ENCODE measurements at places on chromosomes 12 and 14.

DNA sequence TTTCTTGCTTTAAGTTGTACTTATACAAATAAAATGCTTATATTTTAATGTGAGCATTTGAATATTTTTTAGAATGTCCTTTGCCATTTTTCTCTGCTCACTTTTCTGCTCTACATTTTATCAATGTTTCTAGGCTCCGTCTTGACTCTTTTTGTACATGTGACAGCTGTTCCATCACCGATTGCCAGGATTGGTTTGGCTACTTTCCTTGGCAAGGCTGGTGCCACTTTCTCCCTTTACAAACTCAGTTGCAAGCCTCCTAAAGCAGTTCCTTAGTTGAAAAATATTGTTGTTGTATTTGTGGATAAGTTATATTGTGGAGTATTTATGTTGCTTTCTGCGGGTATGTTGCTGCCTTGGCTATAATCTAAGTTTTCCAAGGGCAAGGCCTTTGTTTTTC, 63.4 kb downstream of the DACT1 start:
- DNase-seq, result no peak

DNA sequence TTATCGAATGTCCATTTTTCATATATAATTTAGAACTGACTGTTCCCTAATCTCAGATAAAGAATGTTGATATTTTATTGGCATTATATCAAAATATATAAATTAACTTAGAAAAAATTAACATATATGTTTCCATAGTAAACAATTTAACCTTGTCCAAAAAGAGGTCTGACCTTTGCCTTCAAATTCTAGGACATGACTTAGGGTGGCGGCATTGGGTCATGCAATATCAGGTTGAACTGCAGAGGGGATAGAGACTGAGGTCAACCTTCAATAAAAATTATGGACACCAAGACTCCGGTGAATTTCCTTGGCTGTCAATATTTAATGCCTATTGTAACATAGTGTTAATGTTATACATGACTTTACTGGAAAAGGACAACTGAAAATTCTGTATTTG, 199.8 kb downstream of the RPL10L start:
- no peak for DNase-seq

- DNase-seq, result no peak
These were observed at the start of gene KRT79 for GRCh38 chr12:52833922-52834726. Gene KRT79, minus strand, starts transcription at chr12:52834311. Its CDS starts 51 bp downstream, at chr12:52834260.

- DNase-seq, result no peak
These were observed 55.1 kb downstream of the IFT43 start for GRCh38 chr14:76040704-76041103.

DNA sequence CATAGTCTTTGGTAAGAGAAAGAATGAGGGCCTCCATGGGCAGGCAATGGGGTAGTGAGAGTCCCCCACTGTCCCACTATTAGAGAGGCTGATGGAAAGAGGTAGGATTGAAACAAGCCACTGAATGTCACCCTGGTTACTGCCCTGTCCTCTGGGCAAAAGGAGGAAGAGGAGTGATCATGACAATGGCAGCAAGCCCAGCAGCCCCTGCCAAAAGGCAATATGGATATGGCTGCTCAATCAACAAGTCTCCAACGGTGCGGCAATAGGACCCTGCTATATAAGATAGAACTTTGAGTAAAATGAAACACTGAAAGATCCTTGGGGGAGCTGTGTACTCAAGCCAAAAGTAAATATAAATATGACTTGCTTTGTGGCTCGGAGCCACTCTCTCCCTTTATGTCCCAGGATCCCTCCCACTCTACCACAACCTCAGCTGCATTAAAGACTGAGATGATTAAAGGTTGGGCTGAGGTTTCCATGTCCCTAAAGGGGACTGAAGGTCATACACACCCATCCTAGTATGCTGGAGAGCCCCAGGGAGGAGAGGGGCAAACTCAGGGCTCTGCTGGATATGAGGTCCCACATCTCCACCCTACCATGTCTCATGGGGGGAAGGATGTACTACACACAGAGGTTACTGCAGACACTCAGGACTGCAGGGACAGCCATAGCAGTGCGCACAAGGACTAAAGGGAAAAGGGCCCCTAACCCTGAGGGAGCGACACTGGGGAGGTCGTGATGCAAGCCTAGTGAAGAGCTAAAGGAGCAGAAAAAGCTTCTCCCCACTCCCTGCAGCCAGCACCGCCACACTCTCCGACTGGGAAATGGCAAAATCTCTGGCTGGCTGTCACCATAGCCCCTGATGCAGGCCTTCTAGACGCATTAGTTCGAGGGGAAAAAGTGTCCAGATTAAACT, 5.9 kb downstream of the POMT2 start:
- no peak for DNase-seq

DNA sequence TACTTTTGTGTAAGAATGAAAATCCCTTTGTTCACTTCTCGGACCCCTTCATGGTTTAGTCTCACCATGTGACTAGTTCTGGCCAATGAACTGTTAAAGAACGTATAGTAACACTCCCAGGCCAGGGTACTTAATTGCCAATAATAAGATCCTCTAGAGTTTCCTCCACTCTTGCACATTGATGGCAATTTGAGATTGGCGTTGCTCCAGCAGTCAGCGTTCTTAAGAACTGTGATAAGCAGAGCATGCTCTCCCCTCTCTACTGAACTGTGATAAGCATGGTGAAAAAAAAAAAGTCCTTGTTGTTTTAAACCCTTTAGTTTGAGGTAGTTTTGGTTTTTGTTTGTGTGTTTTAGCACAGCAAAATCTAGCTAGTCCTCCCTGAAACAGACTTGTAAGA, 854.5 kb downstream of the SLC6A15 start:
- DNase-seq, result no peak

DNA sequence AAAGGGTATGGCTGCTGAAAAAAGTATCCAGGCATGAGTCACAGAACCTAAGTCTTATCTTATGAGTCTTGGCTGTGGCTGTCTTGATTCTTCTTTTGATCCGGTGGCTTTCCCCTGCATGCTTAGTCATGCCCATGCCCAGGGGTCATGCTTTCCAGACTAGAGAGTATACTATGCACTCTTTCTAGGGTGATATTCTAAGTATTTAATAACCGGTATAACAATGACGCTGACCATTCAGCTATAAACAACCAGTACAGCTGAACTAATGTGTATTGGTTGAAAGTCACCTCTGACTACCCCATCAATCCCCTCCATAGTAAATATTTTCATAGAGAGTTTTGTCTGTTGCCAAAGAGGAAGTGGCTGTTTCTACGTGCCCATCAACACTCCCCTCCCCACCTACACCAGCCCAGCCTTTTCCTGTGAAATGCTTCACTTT, 34.7 kb upstream of the NRXN3 start:
- no peak for DNase-seq

DNA sequence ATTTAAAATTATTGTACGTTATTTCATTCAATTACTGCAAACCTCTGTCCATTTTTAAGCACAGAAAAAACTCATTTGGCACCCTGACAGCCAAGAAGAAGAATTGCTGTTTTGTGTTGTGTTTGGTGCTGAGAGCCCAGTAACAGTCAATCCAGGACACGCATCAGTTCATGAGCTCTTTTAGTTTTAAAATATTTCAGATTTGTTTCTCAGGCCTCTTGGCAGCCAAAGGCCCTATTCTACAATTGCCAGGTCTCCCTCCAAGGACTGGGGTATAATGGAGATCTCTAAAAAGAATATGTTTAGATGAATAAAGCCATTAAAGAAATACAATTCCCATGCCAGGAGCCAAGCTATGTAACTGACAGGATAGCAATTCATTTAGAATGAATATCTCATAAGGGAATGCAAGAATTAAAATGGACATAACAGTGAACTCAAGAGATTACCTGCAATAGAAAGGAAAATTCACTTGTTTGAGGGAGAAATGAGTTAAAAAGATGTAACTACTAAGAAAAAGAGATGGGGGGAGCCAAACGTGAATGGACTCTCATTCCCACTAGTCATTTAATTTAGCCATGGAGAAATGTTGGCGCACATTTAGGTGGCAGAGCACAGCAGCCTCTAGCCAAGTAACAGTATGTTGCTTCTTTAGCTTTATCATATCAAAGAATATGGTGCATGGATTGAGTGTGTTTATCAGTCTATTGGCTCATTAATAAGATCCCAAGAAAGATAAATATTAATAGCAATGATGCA, 140.6 kb upstream of the PELI2 start:
- DNase-seq, result no peak

DNA sequence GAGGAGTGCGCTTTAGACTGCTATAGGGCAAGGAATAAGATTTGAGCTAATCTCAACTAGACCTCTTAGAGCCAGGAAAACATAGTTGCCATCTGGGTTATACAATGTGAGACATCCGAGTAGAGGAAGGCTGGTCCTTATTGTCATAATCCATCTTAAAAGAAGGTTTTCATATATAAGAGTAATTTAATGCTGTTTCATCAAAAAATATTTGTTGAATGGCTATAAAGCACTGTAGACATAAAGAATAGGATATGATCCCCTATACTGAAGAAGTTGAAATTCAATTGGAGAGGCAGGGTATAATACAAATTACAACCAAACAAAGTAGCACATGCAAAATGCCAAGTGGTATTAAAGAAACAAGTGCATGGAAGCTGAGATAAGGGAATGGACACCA, 294.5 kb downstream of the SSPN start:
- no peak for DNase-seq

DNA sequence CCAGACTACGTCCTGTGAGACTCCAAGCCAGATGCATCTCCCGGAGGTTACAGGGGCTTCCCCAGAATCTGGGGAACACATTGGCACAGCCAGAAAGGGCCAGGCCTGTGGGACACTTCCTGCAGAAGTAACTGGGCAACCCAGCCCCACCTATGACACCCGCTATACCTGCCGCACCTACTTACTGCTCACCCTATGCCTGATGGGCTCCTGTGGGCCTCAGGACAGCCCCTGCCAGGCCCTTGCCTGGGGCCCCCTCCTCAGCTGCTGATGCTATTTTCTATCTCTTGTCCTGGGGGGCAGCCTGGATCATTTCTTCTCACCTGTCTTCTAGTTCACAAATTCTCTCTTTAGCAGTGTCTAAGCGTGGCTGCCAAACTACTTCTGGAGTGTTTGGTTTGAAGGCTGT, 28.7 kb downstream of the JAG2 start:
- DNase-seq, result no peak

DNA sequence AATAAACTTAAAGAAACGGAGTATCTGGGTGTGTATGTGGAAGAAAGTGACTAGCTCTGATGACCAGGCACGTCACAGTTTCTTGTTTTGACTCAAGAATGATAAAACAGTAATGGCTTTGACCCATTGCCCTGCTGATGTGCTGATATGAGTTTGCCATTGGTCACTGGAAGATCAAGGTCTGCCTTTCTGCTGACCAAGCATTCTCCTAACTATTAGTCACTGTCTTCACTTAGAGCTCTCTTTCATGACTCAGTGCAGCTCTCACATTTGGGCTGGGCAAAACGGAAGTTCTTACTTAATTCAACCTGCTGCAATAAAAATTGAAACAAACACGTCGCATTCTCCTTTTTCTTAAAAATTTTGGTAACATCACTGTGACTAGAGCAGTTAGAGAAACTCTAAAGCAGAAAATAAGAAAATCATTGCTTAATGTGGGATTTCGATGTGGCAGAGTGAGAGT, 366.7 kb downstream of the BTG1 start:
- DNase-seq, result peak; percentile 23

- no peak for DNase-seq
These were observed 4.9 kb downstream of the SLC48A1 start for GRCh38 chr12:47777741-47778558.

GRCh38 chr14:97706819-97707218, 909.6 kb downstream of the VRK1 start:
- no peak for DNase-seq

- no peak for DNase-seq
These were observed 599.3 kb downstream of the SLC6A15 start for GRCh38 chr12:84313323-84313675.

DNA sequence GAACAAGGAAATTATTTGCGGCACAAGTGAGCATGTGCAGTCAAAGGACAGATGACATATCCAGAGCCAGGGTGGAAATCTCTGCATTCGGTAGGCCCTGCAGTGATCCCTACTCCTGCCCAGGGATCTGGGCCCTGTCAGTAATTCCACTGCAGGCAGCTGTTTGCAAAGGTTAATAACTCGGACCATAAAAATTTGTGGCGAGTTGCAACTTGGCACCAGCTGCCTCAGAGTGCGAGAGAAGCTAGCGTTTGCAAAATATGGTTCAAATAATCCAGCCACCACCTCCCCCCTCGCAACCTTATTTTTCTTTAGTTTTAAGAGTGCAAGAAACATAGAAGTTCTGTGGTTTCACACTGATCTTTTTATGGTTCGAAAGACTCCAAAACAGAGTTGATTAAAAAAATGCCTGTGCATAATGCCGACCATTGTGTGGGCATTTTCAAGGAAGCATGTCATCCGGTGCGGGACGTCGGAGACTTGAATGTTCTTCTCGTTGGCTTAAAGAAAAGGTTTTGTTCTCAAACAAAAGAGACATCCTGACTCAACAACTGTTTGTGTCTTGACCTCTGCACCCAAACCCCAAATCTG, 224.5 kb downstream of the BCL11B start:
- DNase-seq, result no peak

DNA sequence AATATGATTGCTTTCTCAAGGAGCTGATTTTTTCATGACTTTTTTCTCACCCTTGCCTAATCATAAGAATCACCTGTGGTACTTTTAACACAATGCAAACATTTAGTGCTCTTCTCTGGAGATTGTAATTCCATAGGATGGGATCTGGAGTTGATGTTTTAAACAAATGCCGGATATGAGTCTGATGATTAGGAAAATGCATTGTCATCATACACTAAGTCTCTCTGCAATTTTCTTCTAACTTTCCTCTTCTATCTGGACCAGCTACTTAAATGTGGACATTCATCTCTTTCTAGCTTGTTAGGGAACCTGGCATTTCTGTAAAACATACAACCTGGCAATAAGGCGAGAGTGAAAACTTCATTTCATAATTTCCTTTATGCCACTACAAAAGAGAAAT, 23.5 kb downstream of the PMCH start:
- DNase-seq, result no peak

DNA sequence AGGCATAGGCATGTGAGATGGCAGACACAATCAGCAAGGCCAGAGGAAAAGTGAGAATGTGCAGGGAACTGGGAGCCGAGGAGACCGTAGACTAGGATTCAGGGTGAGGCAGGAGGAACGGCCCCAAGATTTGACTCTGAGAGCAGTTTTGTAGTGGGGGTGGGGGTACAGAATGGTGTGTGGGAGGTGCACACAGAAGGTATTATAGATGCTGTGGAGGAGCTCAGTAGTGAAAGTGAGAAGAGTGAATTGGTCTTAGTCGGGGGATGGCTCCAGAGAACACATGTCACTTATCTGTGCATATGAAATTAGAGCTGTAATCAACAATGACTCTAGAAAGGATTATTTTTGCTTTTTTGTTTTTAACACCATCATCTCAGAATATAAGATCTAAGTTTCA, 11.9 kb downstream of the ZNF664 start:
- no peak for DNase-seq

GRCh38 chr14:102252834-102253801, 51.8 kb downstream of the MOK start:
- DNase-seq, result no peak

DNA sequence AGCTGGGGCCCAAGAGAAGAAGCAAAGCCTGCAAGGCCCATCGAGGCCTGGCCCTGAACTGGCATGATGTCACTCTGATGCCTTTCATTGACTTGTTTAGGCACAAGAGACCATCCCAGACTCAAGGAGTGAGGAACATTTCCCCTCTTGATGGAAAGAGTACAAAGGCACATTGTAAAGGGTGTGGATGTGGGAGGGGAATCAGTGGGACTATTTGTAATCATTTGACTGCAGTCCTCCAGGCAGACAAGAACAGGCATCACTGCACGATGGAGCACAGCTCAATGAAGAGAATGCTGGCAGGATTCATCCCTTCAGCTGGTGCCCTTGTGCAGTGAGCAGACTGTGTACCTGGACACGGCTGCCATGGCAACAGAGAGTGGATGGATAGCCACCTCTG, 87.9 kb downstream of the LGMN start:
- no peak for DNase-seq

Measured in T-helper 22 cell (primary cell).